Activated CD4-positive, alpha-beta T cell treated with anti-CD3 and anti-CD28 coated beads, Interleukin-2, amount 50 U/mL, for 48 hours (primary cell): ENCODE measurements at places on chromosomes 6 and 20.

DNA sequence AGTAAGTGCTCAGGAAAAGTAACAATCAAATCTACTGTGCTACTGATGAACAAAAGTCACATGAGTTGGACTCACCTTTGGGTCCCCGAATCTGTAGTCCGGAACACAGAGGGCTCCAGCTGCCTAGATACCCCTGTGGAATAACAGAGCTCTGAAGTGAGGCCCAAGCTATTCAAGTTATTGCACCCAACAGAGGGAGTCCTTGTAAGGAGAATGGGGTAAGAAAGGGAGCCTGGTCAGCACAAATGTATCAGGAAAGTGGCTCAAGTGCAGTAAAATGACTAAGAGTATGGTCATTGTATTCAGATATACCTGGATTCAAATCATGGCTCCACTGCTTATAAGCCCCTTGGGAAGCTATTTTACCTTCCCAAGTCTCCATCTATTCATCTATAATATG, 20.9 kb downstream of the EDN1 start:
- no peak for DNase-seq

DNA sequence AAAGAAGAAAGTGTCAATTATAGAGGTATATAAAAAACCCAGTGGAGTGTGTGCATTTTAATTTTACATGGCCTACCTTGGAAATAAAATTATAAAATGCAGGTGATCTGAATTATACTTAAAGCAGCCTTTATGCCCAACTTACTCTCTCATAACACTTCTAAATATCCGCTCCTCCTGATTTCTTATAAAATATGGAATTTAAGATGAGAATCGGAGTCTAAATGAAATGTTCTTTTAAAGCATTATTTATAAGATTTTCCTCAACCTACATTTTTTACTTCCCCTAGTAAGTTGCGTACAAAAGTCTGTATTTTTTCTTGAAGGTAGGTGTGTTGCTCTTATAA, 3.5 kb downstream of the CITED2 start:
- DNase-seq: no peak

- DNase-seq: no peak
Observed at GRCh38 chr6:157758516-157759023, 64.5 kb upstream of the SNX9 start.

DNA sequence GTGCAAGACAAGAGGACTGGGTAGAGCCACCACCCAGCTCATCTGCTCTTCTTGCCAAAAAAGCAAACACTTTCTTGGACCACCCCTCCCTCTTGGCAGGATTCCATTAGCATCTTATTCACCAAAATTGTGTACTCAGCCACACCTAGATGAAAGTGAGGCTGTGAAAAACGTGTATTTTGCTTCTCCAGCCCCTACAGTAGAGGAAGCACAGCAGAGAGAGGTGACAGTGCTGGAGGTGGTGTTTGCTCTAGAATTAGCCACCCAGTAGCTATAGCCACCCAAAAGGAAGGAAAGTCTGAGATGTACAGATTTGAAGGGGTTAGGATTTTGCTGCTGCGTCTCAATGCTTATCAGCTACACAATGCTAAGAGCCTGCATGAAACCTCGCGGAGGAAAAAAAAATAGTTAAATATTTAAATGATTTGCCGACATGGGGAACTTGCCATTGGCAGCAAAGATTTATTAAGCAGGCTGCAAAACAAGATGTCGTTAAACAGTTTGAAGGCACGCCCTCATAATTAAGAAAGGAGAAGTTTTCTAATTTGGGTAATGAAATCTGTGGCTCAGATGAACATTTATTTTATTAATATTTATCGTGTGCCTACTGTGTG, 287.3 kb downstream of the ZNF217 start:
- no peak for DNase-seq

- DNase-seq: no peak
Observed at GRCh38 chr6:102114402-102114801, 720.9 kb downstream of the GRIK2 start.

DNA sequence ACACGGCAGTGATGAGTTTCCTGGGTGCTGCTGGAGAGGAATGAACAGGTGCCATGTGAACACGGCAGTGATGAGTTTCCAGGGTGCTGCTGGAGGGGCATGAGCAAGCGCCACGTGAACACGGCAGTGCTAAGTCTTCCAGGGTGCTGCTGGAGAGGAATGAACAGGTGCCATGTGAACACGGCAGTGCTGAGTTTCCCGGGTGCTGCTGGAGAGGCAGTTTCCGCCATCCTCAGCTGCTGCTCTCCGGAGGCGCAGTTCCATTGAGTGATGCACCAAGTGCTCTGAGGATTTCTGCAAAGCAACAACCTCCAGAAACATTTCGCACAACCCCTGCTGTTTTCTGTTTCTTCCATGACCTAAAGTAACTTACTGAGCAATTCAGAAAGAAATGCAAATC, 155.4 kb downstream of the SMOC2 start:
- no peak for DNase-seq

- no peak for DNase-seq
Observed at GRCh38 chr6:131488780-131489179, 84.2 kb upstream of the ARG1 start.

DNA sequence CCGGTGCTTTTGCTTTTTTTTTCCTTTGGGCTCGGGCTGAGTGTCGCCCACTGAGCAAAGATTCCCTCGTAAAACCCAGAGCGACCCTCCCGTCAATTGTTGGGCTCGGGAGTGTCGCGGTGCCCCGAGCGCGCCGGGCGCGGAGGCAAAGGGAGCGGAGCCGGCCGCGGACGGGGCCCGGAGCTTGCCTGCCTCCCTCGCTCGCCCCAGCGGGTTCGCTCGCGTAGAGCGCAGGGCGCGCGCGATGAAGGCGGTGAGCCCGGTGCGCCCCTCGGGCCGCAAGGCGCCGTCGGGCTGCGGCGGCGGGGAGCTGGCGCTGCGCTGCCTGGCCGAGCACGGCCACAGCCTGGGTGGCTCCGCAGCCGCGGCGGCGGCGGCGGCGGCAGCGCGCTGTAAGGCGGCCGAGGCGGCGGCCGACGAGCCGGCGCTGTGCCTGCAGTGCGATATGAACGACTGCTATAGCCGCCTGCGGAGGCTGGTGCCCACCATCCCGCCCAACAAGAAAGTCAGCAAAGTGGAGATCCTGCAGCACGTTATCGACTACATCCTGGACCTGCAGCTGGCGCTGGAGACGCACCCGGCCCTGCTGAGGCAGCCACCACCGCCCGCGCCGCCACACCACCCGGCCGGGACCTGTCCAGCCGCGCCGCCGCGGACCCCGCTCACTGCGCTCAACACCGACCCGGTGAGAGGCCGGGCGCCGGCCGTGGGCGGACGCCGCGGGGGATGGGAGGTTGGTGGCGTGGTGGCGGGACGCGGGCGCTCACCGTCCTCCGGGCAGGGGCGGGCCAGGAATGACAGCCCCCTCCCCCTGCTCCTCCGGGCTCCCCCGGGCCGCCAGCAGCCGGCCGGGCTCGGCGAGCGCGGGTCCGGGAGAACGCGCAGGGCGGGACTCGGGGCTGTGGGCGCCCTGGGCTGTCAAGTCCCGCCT, 606 bp downstream of the ID4 start:
- DNase-seq: no peak

DNA sequence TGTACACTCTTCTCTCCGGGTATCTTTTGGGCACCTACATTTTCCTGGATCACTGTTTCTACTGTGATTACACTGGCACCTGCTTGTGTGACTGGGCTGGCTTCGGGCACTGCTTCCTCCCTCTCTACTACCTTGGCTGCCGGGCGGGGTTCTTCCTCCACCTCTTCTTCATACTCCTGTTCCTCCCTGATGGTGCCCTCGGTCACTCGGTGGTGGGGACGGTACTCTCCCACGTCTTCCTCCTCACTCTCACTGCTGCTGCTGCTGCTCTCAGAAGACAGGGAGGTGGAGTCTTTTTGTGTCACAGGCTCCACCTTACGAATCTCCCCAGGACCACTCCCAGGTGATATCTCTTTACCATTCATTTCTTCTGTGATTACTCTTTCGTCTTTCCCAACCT, 42.5 kb downstream of the SMLR1 start:
- no peak for DNase-seq

DNA sequence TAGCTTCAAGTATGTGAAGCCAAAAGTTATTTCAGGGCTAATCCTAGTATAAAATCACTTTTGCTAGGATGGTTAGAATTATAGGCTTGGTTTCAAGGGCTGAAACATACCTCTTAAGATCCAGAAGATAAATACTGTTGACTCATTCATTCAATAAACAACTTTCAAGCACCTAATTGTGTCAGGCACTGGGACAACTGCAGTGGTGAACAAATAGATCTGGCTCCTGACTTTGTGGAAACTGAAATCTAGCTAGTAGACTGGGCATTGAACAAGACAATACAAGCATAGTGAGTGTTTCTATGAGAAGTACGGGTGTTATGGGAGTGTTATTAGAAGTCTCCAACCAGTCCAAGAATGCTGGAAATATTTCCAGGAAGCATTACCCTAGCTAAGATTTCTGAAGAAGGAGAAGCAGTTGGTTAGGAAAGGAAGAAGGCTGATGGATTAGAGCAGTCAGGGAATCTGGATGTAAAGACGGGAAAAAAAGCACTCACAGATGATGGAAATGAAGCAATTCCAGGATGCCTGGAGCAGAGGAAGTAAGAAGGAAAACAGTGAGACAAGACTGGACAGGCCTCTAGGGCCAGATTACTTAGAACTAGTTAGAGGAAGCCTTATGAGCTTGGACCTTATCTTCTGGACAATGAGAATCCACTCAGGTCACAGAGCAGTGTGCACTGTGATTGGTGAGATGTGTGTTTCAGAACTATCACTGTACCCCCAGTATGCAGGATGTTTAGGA, 132.6 kb upstream of the RAB32 start:
- no peak for DNase-seq

DNA sequence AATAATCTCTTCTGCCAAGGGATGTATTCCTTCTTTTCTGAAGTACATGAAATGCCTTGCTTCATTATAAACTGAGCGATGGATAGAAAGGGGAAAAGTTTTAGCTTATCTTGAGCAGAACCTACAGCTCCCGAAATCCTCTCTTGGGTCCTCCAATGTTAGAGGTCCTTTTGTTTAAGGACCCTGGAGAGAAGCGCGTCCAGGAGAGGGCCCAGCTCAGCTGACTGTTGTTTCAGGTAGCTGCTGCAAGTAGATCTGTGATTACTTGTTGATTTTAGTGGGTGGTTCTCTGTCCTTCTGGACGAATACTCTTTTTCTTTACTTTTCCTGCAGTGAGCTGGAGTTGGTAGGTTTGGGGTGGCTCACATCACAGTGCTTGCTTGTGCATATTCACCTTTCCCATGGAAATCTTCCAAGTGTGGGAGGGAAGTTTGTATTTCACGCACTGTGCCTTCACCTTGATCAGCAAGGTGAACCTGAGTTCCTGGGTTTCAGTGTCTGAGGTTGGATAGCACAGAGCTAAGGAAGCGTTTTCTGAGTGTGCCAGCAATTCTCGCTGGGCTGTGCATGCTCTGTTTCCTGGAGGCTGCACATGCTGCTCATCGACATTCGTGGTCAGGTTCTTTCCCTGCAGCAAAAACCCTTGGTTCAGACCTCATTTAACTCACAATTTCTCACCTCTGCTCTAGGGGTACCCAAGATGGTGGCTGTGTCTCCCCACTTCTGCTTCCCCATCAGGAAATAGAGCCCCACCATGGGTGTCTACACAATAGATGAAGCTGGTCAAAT, 176.3 kb downstream of the JARID2 start:
- DNase-seq: peak; percentile 36

DNA sequence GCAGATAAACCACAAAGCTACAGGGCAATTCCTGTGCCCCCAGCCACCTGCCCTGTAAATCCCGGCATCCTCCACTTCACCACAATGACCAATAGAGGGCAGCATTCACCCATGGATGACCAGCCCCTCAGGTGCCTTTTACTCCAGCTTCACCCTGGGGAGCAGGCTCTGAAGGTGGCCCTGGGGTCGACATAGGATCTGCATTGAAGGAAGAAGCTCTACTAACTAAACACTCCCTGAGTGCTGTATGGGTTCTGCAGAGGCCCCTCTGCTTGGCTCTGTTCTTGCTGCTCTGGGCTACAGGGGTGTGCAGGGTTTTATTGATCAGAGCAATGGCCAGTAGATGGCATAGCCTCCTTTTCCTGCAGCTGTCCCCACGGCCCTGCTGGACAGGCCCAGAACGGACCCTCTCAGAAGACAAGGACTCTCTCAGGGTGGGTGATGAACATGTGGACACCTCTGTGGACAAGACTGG, 20.3 kb downstream of the CST4 start:
- peak; percentile 39 for DNase-seq

DNA sequence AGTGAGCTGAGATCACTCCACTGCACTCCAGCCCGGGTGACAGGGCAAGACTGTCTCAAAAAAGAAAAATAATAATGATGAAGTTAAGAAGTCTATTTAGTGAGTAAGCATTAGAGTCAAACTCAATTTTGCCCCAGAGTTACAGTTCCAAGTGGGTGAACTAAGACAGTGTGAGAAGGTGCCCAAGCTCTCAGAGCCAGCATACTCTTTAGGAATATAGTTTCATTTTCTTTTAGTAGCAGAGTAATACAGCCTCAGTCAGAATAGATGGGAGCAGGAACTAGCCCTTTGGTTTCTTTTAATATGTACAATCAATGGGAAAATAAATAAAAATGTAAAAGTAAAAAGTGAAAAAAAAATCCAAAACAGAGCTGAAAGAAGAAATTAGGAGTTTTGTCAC, 87.0 kb upstream of the ADGRF1 start:
- DNase-seq: no peak

DNA sequence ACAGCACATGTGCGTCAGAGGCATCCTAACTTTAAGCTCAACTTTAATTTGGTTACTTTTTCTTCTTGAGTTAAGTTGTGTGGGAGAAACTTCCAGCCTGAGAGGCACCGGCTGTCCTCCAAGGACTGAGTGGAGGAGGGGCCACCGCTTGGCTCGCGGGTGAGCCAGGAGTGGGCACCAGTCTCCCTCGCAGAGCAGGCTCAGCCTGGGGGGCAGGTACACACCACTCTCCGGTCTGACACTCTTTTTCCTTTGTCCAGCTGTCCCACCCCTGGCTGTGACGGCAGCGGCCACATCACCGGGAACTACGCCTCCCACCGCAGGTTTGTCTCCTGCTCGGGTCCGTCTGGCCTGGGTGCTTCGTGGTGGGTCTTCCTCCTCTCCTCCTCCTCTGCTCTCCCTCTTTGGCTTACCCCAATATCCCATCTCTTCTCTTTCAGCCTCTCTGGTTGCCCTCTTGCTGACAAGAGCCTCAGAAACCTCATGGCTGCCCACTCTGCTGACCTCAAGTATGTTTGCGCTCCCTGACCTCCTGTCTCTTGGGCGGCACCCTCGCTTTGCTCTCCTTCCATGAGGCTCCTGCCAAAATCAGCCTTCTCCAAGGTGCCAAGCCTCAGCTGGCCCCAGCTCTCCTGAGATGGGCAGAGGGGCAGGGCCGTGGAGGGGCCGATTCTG, 32.6 kb upstream of the PCMTD2 start:
- no peak for DNase-seq

DNA sequence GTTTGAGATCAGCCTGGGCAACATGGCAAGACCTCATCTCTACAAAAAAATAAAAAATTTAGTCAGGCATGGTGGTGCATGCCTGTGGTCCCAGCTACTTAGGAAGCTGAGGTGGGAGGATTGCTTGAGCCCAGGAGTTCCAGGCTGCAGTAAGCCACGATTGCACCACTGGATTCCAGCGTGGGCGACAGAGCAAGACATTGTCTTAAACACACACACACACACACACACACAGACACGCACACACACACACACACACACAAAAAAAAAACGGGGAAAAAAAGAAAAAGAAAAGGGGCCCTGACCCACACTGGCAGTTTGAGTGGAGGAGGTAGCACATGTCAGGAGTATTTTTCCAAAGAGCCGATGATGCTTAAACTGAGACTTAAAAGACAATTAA, 122.2 kb downstream of the AFG1L start:
- DNase-seq: no peak
